Stimulated activated CD8-positive, alpha-beta memory T cell treated with anti-CD3 and anti-CD28 coated beads, Interleukin-4, amount 100 ng/mL, for 4 hours (primary cell): ENCODE measurements at places on chromosomes 3 and 15.

DNA sequence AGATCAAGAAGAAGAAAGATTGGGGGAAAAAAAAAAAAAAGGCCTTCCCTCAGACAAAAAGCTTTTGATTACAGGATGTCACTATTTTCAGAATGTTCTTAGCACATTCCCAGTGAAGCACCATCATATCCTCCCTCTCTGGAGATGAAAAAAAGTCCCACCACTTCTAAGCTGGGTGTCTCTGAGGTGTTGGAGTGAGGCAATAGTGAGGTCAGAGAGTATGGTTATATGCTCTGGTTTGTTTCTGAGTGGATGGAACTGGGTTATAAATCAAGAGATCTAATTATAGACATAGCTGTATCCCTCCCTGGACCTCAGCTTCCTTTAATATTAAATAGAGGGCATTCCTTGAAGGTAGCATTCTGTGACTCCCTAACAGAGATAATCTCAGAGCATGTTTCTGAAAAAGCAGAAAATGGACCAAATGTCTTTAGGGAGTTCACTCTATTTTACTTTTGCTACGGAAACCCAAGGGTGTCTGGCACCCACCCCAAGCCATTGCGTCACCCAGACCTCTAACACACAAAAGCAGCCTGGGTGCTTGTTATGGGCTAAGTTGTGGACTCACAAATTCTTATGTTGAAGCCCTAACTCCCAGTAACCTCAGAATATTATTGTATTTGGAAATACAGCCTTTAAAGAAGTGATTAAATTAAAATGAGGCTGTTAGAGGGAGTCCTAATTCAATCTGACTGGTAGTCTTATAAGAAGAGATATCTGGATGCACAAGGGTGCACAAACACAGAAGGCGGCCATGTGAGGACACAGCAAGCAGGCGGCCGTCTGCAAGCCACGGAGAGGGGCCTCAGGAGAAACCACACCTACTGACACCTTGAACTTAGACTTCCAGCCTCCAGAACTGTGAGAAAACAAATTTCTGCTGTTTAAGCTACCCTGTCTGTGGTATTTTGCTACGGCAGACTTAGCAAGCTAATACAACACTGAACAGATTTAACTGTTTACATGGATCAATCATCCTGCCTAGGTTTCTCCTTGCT is 81.5 kb downstream of the MB21D2 start:
- no peak for DNase-seq

GRCh38 chr15:95557226-95558046 is 773.1 kb upstream of the NR2F2 start:
- DNase-seq: no peak

GRCh38 chr15:90750186-90750585 is 33.0 kb downstream of the BLM start:
- no peak for DNase-seq

GRCh38 chr3:85851071-85851470 is 892.3 kb downstream of the CADM2 start:
- DNase-seq: no peak
